NCI-H187 (cell line): ENCODE measurements at places on chromosomes 2 and 18.

- no peak for DNase-seq
These were observed 181.5 kb downstream of the KLHL29 start for GRCh38 chr2:23566241-23567142.

DNA sequence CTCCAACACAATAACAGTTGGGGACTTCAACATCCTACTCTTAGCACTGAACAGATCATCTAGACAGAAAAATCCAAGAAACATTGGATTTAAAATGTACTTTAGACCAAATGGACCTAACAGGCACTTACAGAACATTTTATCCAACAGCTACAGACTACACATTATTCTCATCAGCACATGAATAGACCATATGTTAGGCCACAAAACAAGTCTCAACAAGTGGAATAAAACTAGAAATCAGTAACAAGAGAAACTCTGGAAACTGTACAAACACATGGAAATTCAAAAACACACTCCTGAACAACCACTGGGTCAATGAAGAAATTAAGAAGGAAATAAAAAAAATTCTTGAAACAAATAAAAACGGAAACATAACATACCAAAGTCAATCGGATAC, 117.5 kb downstream of the ACVR1 start:
- DNase-seq: no peak

DNA sequence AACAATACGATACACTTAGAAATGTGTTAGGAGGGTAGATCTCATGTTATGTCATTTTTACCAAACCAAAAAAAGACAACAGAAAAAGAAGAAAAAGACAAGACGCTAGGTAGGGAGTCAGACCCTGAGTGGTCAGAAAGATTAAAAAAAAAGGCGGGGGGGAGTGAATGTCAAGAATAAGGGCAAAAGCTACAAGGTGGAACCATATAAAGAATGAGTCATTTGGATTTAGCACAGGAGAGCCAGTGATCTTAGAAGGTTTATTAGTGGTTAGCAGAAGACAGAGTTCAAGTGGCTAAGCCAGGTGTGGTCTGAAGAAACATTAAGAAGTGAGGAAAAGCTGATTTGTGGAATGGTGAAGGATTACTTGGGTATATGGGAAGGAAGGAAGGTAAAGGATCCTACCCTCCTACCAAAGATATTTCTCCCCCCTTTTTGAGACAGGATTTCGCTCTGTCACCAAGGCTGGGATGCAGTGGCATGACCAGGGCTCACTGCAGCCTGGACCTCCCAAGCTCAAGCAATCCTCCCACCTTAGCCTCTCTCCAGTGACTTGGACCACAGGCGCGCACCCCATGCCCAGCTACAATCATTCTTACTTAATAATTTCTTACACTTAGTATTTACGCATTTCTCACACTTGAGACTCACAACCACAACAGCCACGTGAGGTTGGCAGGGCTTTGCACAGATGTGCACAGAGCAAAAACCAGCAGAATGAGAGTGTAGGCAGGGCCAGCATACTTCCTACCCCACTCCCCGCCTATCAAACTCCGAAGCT, 2.6 kb downstream of the DSC2 start:
- DNase-seq: no peak

GRCh38 chr2:239144713-239144999, 256.2 kb downstream of the HDAC4 start:
- DNase-seq: no peak

GRCh38 chr18:8049147-8049546, 482.0 kb downstream of the PTPRM start:
- DNase-seq: no peak

GRCh38 chr2:136233298-136233697, 115.3 kb upstream of the CXCR4 start:
- DNase-seq: no peak

DNA sequence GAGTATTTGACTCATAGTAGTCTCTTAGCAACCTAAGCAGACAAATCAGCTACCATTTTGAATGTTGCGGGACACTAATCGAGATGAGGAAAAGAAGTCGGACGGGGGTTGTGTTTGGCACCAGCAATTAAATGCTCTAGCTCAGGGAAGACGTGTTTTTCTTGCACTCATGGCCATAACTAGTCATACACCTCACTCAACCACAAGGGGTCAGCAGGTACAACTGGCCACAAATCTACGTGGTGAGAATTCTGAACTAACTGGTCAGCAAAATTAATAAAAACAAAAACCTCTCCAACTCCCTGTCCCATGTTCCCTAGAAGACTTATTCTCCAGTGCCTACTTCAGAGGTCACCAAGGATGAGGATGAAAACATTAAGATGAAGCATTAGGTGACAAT, 1467.8 kb downstream of the DPP10 start:
- DNase-seq: no peak

DNA sequence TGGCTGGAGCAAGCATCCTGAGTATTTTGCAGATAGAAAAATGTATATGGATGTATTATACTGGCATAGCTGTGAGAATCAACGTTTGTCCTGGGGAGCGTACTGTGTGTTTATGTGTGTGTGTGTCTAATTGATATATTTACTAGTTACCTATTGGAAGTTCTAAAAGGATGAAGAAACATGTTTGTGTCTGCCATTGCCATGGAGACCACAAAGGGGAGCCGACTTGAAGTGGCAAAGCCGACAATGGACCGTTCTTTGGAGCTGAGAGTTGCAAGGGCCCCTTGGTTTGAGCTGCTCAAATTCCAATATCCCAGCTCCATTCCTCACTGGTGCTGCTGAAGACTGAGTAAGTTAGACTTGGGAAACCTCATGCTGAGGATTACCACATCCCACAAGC, 14.3 kb upstream of the SLC25A52 start:
- DNase-seq: no peak

DNA sequence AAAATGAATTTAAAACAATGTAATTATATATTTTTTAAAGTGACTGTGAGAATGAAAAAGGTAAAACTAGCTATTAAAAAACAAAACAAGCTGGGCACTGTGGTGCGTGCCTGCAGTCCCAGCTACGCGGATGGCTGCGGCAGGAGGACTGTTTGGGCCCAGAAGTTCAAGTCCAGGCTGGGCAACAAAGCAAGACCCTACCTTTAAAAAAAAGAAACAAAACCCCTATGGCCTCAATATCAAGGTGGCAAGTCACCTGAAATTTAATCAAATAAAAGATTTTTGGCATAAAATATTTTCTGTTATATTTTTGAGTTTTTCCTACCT, 46.9 kb upstream of the STRN start:
- DNase-seq: no peak

DNA sequence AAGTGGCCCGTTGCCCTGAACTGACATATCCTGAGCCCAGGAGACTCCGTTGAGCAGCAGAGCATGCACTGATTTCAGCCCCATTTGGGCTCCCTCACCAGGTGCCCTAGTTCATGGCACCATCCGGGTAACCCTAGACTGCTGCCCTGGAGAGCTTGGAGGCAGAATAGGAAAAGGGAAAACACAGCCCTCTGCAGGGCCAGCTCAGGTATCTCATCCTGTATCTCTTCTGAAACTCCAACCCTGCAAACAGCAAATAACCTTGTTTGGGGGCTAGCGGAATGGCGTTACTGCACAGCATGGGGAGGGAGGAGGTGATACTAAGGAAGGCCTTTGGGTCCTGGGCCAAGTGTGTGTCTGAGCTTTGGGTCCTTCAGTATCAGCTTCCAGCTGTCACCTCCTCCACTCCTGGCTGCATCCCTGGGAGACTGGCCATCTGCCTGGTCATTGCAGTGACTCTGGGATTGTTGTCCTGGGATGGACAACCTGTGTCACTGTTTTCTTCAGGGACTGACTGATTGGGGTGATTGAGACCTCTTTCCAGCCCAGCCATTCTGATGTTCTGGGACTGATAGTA, 233.8 kb upstream of the SKOR2 start:
- DNase-seq: no peak

DNA sequence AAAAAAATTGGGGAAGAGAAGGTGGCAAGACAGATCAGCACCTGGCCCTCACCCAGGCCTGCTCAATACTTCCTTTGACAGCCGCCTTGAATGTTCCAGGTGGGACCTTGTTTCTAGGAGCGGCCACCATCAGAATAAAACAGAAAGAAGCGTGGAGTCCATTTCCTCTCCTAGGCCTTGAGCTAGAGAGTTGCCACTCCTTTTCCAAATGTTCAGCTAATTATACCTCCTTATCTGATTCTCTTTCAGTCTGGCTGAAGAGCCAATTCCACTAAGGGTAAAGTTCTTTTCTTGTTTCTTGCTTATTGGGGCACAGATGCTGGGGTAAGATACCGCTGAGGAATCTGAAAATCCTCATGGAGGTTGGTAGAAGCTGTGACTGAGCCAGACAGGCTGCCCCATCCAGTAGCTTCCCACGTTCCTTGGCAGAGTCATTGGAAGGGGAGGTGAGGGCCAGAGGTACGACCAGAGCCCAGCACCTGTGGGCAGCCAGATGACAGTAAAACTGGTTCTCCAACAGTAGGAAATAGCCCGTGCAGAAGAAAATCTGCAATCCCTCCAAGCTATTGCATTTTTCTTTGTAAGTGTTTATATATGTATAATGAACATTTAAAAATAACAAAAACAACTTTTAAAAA, 51.5 kb downstream of the PLB1 start:
- DNase-seq: no peak

GRCh38 chr2:86227685-86228084, 28.4 kb downstream of the MRPL35 start:
- DNase-seq: no peak

DNA sequence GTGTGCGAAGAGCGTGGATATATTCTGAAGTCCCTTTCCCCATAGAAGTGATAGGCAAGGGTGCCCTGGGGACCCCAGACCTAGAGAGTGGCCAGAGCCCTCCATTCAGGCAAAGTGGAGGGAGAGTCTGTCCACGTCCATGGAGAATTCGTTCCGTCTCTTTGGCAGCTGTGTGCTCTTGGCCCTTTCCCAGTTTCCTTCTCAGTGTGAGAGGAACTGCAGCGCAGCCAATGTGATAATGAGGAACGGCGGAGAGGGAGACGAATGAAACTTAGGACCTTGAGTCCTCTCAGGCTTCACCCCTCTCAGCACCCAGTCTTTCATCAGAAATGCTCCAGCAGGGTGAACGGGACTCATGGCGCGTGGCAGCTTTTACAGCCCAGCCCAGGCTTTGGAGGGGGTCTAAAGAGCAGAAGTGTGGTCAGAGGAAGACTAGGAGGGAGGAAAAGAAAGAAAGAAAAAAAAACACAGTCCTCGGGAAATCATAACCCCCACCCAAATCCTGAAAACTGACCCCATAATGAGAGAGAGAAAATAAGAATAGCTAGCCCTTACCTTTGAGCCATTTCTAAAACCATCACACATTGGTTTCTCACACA, 95.0 kb upstream of the RIOK3 start:
- no peak for DNase-seq

- no peak for DNase-seq
These were observed 804.5 kb downstream of the TDRD15 start for GRCh38 chr2:21928292-21928691.

DNA sequence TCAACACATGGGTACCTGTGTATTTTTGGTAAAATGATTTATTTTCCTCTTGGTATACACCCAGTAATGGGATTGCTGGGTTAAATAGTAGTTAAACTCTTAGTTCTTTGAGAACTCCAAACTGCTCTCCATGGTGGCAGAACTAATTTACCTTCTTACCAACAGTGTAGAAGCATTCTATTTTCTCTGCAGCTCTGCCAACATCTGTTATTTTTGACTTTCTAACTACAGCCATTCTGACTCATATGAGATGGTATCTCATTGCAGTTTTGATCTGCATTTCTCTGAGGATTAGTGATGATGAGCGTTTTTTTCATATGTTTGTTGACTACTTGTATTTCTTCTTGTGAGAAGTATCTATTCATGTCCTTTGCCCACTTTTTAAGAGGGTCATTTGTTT, 180.6 kb downstream of the FSIP2 start:
- DNase-seq: no peak
